ENCODE measurements at places on chromosomes 13 and 19. TPM values are rescaled to one million over a fixed set of nuclear protein-coding genes. Genes with fewer than 3 reads are reported as not detected.

DNA sequence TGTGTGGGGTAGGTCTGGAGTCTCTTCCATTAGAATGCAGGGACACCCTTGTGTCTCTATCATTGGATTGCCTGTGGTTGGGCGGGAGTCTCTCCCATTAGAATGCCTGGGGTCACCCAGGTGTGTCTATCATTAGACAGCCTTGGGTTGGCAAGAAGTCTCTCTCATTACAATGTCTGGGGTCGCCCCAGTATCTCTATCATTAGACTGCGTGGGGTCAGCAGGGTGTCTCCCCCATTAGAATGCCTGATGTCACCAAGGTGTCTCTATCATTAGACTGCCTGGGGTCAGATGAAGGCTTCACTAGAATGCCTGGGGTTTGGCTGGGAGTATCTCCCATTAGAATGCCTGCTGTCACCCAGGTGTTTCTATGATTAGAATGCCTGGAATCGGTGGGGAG lies 1539.0 kb downstream of the UQCRFS1 start:
- no peak for DNase-seq
- H3K4me3 ChIP-seq = no peak overlapping the region
- no peak overlapping the region for H3K27ac ChIP-seq
- no peaks in the 10 kb centered on the region for H3K27me3 ChIP-seq
- H3K4me1 ChIP-seq = no peaks in the 10 kb centered on the region

GRCh38 chr19:4360081-4360569 lies 16.8 kb downstream of the MPND start:
- DNase-seq = no peak
- no peaks in the 10 kb centered on the region for H3K4me1 ChIP-seq
- H3K36me3 ChIP-seq = peaks cover 66% of the 10 kb centered on the region
- H3K27me3 ChIP-seq = no peaks in the 10 kb centered on the region
- H3K27ac ChIP-seq = no peak overlapping the region

DNA sequence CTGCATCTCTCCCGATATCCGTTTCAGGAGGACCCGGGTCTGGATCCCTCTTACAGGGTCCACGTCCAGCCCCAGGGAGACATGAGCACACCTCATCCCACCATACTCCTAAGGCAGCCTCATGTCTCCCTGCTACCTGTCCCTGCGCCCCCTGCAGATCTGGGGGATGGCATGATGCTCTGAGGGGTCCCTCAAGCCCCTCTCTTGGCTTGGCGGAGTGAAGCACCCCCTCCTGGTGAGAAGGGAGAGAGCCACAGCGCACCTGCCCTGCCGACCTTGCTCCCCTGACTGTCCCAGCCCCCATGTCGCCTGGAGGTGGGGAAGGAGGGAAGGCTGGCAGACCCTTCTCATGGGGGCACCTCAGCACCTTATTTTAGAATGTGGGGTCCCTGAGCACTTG lies 21.5 kb upstream of the ARHGEF7 start:
- no peaks in the 10 kb centered on the region for H3K4me1 ChIP-seq
- H3K27me3 ChIP-seq = no peaks in the 10 kb centered on the region
- H3K27ac ChIP-seq = no peak overlapping the region
- H3K4me3 ChIP-seq = no peak overlapping the region
- DNase-seq = no peak

GRCh38 chr13:20721454-20722357 lies 18.2 kb downstream of the IL17D start:
- no peaks in the 10 kb centered on the region for H3K36me3 ChIP-seq
- H3K27ac ChIP-seq = no peak overlapping the region
- peaks cover 10% of the 10 kb centered on the region for H3K4me1 ChIP-seq
- H3K4me3 ChIP-seq = peak overlapping the region; percentile 27
- no peak for DNase-seq

- no peaks in the 10 kb centered on the region for H3K4me1 ChIP-seq
- H3K27me3 ChIP-seq = no peaks in the 10 kb centered on the region
- no peak overlapping the region for H3K27ac ChIP-seq
- H3K4me3 ChIP-seq = no peak overlapping the region
- H3K36me3 ChIP-seq = no peaks in the 10 kb centered on the region
Observed at GRCh38 chr19:8884416-8884815, 52.2 kb downstream of the MBD3L1 start.

DNA sequence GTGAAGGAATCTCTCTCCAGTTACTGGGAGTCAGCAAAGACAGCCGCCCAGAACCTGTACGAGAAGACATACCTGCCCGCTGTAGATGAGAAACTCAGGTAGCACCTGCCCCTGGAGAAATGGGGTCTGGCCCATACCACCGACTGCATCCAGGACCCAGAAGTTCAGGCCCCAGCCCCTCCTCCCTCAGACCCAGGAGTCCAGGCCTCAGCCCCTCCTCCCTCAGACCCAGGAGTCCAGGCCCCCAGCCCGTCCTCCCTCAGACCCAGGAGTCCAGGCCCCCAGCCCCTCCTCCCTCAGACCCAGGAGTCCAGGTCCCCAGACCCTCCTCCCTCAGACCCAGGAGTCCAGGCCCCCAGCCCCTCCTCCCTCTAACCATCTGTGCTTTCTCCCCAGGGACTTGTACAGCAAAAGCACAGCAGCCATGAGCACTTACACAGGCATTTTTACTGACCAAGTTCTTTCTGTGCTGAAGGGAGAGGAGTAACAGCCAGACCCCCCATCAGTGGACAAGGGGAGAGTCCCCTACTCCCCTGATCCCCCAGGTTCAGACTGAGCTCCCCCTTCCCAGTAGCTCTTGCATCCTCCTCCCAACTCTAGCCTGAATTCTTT lies 3.0 kb downstream of the APOC2 start:
- peaks cover 5% of the 10 kb centered on the region for H3K4me1 ChIP-seq
- no peak overlapping the region for H3K4me3 ChIP-seq
- no peaks in the 10 kb centered on the region for H3K27me3 ChIP-seq
- no peak for DNase-seq
- no peaks in the 10 kb centered on the region for H3K36me3 ChIP-seq

DNA sequence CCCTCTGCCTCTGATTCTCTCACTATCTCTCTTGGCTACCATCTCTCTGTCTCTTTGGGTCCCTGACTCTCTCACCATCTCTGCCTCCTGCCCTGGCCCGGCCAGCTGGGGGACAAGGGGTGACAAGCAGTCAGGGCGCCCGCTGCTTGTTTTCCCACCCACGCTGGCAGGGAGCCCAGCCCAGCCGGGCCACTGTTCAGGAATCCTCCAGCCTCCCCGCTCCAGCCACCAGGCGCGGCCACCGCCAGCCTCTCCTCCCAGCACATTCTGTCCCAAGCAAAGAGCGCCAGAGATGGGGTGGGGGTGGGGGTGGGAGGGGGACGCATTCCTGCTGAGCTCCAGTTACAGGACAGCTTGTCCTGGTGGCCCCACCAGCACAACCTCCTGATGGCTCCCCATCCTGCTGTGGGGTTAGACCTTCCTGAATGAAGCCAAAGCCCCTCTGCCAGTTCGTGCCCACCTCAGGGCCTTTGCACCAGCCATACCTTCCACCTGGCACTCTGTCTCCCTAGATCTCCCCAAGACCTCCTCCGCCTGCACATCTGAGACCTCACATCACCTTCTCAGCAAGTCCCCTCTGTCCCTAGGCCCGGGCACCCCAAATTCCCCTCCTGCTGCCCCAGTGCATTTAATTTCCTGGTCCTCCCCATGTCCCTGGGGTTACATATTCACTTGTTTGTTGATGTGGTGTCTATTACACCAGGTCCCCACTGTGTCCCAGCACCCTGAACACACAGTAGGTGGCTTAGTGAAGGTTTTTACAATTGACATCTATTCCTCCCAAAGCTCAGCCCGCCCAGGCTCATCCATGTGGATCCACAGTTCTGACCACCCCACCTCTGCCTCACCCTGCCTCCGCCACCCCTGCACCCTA lies 12.5 kb downstream of the ARRDC2 start:
- peaks cover 1% of the 10 kb centered on the region for H3K36me3 ChIP-seq
- peaks cover 39% of the 10 kb centered on the region for H3K4me1 ChIP-seq
- H3K27ac ChIP-seq = peak overlapping the region; percentile 90
- no peaks in the 10 kb centered on the region for H3K27me3 ChIP-seq

DNA sequence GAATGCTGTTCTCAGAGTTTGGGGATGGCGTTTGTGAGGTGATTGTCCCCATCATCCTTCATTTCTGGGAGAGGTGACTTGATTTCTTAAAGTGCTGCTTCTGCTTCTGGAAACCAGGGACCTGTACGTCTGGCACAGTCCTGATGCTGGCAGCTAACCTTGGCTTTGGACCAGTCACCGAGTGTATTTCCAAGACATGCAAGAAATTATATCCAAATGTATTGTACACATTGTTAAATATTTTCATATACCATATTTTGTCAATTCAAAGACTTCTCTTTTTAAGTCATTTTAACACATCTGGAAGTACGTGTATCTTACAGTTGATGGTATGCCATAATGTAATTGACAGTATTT lies 97.4 kb downstream of the ARHGEF7 start:
- no peak overlapping the region for H3K4me3 ChIP-seq
- H3K27me3 ChIP-seq = no peaks in the 10 kb centered on the region
- H3K36me3 ChIP-seq = no peaks in the 10 kb centered on the region
- no peak for DNase-seq
- H3K4me1 ChIP-seq = peaks cover 8% of the 10 kb centered on the region

DNA sequence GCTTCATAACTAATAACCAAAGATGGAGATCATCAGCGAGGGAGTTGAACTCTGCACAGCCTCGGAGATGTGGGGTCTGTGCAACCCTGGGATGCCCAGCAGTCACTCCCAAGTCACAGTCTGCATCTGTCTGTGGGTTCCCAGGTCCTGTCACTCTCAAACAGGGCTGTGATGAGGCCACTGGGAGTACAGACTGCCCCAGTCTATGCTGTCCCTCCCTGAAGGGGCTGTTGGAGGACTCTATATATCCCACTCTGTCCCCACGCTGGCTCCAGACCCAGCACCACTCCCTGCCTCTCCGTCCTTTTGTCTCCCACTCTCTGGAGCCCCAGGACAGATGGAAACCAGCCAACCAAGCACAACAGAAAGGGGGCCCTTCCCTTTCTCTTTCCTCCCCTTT lies 26.2 kb upstream of the C13orf42 start:
- DNase-seq = no peak
- H3K4me3 ChIP-seq = no peak overlapping the region
- no peaks in the 10 kb centered on the region for H3K27me3 ChIP-seq
- no peak overlapping the region for H3K27ac ChIP-seq
- H3K36me3 ChIP-seq = no peaks in the 10 kb centered on the region

DNA sequence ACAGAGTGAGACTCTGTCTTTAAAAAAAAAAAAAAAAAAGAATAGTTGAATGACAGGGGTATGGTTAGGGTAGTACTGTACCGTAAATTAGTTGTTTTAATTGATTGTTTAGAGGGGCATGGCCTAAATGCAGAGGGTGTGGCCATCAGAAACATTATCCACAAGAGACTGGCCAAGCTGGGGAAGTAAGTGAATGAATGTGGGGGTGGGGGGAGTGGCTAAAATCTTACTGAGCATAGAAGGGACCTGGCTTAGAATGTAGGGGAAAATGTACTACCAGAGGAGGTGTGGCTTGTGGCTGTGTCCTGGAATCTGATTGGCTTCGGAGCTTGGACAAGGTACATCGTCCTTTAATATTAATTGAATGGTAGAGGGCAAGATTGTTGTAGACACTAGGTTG lies 3.8 kb downstream of the BCL2L12 start:
- no peak for DNase-seq
- H3K4me1 ChIP-seq = no peaks in the 10 kb centered on the region
- no peaks in the 10 kb centered on the region for H3K36me3 ChIP-seq
- no peak overlapping the region for H3K27ac ChIP-seq
- H3K27me3 ChIP-seq = no peaks in the 10 kb centered on the region
- no peak overlapping the region for H3K4me3 ChIP-seq

The APC2 gene
- total RNA-seq = not detected

The NEK3 gene
- total RNA-seq = 4.7 TPM

The ZNF285 gene
- total RNA-seq = not detected

The ZNF563 gene
- not detected for total RNA-seq

The RAB20 gene
- 17.7 TPM for total RNA-seq

The PRRG2 gene
- total RNA-seq = not detected
